ENCODE measurements at places on chromosomes 12 and 14.

DNA sequence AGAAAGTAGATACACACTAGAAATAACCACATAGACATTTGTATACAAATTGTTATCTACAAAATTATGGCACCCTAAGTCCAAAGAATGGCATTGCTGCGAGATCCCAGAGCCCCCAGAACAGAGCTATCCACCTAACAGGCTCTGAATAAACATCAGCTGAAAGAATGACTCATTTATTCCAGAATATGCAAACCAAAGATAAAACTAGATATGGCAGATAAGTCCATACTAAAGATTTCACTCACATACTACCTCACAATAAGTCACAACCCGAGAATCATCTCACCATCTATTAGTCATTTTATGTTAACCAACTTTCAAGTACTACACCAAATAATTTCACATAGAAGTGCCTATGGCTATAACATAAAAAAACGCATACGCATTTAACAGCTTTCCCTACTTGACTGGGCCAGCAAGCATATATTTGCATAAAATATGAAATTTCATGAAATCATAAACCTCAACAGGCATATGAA, 5.6 kb downstream of the CNIH1 start:
- no peak for DNase-seq

DNA sequence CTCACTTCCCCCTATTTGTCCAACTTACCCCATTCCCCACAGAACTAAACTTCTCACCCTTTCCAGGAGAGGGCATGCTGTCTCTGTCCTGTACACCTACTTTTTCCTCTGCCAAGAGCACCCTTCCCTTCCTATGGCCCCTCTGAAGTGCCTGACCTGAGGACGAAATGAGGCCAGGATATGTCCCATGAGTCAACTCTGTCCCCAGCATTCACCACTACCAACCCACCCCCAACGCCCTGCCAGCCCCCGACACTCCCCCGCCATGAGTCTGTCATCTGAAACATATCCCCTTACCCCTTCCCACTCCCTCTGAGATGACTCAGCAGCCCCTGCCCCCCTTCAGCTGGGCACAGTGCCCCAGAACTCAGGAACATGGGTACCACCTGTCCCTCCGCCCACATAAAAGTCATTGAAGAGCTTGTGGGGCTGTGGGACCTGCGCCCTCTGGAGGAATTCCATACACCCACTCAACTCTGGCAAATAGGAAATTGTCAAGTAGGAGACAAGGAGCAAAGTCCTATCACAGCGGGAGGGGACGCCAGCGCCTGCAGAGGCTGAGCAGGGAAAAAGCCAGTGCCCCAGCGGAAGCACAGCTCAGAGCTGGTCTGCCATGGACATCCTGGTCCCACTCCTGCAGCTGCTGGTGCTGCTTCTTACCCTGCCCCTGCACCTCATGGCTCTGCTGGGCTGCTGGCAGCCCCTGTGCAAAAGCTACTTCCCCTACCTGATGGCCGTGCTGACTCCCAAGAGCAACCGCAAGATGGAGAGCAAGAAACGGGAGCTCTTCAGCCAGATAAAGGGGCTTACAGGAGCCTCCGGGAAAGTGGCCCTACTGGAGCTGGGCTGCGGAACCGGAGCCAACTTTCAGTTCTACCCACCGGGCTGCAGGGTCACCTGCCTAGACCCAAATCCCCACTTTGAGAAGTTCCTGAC, 26.3 kb downstream of the ITGA7 start:
- DNase-seq, result peak; percentile 68

DNA sequence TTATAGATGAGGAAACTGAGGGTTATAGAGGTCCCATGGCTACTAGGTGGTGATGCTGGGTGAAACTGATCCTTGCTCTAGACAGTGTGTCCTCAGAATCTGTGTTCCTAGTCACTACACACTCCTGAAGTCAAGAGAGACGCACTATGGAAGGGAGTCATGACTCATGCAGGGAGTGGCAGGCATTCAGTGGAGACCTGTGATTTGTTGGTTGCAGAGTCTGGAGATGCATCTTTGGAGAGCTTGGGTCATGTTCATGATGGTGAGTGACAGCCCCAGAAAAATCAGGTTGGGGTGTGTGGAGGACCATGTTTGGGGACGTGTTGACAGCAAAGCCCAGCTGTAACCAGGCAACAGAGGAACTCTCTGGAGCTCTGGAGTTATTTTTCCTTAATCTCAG, 38.0 kb upstream of the FBXO21 start:
- no peak for DNase-seq

- DNase-seq, result no peak
Measured at GRCh38 chr12:104738776-104739642, 219.1 kb downstream of the SLC41A2 start.

- peak; percentile 49 for DNase-seq
Measured at GRCh38 chr12:96034621-96035282, 635 bp downstream of the LTA4H start.
